ENCODE measurements at places on chromosomes 3 and 15.

DNA sequence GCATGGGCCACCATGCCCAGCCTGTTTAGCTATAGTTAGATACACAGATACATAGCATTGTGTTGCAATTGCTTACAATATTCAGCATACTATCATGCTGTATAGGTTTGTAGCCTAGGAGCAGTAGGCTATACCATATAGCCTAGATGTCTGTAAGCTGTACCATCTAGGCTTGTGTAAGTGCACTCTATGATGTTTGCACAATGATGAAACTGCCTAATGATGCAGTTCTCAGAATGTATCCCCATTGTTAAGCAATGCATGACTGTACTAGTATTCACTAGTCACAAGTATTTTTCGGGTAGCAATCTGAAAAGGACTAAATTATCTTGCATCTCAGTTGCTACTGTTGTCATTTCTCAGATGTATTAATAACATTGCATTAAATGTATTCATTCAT lies 16.0 kb downstream of the PIGB start:
- DNase-seq = no peak

DNA sequence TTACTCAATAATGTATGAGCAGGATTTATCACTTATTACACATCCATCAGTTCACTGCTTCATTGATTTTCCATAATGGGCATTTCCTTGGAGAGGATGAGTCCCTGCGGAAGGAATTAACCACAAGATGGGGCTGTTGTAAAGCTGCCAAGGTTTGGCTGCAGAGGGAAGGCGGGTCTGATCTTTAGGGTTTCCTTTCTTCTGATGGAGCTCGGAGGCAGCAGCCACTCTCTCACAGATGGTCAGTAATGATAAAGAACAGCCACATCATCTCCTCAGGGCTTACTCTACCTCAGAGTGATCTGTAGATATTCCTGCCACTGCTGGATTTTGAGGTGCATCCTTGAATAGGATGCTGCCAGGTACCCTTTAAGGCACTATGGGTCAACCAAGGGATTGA lies 115.2 kb downstream of the USP13 start:
- DNase-seq = peak; percentile 12

DNA sequence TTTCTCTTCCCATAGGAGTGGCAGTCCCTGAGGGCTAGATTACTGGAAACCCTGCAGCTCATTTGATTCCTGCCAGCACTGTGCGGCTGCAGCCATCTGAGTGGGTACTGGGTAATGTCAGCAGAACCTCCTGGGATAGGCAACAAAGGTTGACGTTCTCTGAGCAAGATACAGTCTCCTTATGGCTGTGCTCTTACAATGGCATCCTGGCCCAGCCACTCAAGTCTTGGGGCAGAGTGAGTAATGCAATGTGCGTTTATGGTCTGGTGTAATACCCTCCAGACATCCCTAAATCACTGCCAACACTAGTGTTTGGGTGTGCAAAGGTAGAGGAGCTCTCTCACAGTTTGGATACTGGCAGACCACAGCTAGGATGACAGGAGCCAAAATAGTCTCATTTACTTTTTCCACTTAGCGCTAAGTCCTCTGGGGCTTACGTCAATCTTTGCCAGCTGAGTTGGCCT lies 775.8 kb downstream of the ZNF385D start:
- no peak for DNase-seq

GRCh38 chr3:69354948-69355347 lies 30.9 kb downstream of the FRMD4B start:
- DNase-seq = no peak

- DNase-seq = no peak
Measured at GRCh38 chr15:29681166-29681845, 141.0 kb downstream of the TJP1 start.

DNA sequence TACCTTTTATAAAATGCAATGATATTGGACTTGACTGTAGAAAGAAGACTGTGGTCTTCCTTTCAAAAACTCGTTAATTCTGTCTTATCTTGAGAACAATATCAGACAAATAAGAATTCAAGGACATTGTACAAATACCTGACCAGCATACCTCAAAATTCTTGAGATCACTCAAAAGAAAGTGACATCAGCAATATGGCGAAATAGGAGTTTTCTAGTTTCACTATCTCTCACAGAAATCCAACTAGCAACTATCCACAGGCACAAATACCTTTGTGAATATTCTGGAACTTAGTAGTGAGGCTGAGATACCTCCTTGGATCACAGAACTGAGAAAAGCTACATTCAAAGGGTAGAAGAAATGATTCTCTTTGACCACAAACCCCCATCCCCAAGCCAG lies 419.7 kb downstream of the ZNF385D start:
- no peak for DNase-seq

- no peak for DNase-seq
Measured at GRCh38 chr15:77898811-77899730, 178.4 kb downstream of the TBC1D2B start.

GRCh38 chr3:120381503-120381902 lies 32.3 kb upstream of the LRRC58 start:
- no peak for DNase-seq

DNA sequence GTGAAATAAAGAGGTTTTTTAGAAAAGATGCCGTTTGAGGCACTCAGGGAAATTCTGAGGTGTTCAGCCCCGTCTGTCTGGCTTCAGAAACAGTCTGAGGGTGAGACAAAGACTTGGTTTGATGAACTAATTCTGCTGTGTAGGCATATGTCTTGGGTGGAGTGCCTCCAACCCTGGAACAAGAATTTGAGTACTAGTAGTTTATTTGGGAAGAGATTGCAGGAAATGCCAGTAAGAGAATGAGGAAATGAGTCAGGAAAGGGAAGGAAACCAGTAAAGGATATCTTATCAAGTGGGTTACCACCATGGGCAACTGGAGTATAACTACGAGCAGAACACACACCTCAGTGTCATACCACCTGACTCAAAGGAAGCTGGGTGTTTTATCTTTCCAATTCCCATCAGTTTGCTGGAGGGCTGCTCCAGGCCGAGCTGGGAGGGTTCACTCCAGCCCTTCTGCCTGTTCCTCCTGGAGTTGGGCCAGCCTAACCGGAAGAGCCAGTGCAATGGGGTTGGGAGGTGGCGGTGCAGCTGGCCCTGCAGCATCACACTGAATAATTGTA lies 75.3 kb downstream of the TGFBR2 start:
- DNase-seq = no peak

GRCh38 chr15:74324714-74325113 lies 42.7 kb downstream of the CYP11A1 start:
- DNase-seq = no peak

GRCh38 chr3:106341586-106342162 lies 472.9 kb upstream of the CBLB start:
- no peak for DNase-seq

DNA sequence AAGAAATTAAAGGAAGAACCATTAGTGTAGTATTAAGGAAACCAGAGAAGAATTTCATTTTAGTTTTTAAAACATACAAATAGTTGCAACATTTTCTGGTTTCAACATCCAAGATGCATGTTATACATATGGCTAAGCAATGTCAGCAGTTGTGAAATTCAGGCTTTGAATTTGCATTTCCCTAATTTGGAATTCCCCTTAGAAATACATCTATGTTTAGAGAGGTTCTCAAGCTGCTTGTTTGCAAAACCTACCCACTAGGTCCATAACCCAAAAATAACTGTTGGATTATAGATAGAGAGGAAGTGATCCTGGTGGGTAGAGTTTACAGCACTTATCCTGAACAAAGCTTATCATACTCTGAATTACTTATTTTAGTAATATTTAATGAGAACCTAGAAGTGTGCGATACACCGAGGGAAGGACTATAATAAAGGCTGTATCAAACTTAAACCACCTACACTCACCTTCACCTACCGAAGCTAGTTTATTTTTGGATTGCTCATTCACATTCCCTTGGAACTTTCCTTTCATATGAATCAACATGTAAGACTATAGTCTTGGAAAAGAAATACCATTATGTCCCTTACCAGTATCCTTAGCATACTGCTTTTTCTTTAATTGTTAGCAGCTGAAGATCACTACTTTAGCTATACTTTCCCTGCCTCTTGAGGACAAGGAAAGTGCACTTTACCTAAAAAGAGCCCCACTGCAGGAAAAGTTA lies 60.6 kb downstream of the CHAC1 start:
- no peak for DNase-seq

- DNase-seq = peak; percentile 37
Measured at GRCh38 chr3:194633349-194634004, at the start of gene TMEM44. Gene TMEM44 (minus strand): TSS chr3:194633419. CDS start chr3:194633215, 204 bp downstream.

GRCh38 chr3:40691452-40691861 lies 166.7 kb downstream of the ZNF621 start:
- no peak for DNase-seq

DNA sequence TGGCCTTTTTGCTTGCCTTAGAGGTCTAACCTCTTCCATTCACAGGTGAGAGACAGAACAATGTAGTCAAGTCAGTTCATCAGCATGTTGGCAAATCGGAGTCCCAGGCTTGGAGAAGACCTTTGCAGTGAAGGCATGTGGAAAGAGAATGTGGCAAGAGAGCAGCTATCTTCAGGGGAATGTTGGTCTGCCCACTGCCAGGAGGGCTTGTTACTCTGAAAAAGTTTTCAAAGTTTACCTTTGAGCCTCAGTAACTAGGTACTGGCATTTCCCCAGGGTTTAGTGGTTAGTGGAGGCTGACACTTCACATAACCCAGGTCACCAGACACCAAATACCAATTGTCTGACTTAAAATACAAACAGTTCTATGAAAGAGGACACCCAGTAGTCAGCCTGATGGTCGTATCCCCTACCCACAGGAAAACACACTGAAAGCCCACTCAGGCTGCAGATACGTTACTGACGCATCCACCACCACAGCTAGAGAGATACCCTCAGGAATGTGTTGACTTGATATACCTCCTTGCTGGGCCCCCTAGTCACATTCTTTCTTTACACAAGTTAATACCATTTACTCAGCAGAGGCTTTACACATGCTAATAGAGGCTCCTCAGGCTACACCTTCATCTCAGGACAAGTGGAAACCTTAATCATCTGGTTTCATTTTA lies 9.7 kb upstream of the ARID3B start:
- no peak for DNase-seq

DNA sequence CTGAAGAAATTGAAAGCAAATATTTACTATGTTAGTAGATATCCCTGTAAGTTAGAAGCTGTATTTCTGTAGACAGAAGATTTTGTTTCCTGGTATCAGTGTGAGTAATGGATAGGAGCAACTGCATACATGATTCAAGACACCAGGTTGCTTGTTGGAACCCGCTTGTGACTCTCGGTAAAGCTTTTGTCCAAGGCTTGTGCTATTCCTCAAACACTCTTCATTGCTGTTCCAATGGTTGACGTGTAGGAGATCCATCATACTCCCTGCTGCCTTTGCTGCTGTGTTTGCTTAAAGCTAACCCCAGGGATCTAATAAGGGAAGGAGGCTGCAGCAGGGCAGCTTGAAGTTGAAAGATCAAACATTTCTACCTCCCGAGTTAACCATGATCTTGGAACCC lies 160.1 kb downstream of the RSRC1 start:
- no peak for DNase-seq

DNA sequence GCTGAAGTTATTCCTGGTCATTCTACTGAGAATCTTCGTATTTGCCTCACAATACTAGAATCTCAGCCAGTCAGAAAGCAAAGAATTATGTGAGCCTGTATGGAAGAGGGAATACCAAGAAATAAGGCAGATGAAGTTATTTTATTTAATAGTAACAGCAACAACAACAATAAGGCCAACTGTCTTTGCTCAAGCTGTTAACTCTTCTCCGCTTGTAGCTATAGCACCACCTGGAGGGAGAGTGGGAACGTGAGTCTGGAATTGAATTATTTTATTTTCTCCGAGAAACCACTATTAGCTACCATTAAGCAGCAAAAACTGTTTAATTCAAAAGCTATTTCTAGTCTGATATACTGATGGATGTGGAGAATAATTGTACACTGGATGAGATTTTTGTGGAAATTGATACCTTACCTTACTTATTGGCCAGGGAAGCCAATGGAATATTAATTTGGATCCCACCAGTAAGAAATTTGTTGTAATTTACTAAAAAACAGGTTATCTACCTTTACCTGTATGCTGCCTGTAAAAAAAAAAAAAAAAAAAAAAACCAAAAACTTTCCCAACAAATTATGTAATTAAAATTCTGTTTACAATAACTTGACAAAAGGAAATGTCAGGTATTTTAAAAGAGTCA lies 50.1 kb downstream of the CALML4 start:
- no peak for DNase-seq

- DNase-seq = no peak
Measured at GRCh38 chr3:184341925-184342324, 4.5 kb downstream of the FAM131A start.

GRCh38 chr15:96218623-96219455 lies 111.7 kb upstream of the NR2F2 start:
- DNase-seq = no peak

GRCh38 chr3:17515445-17516234 lies 226.8 kb downstream of the TBC1D5 start:
- no peak for DNase-seq

DNA sequence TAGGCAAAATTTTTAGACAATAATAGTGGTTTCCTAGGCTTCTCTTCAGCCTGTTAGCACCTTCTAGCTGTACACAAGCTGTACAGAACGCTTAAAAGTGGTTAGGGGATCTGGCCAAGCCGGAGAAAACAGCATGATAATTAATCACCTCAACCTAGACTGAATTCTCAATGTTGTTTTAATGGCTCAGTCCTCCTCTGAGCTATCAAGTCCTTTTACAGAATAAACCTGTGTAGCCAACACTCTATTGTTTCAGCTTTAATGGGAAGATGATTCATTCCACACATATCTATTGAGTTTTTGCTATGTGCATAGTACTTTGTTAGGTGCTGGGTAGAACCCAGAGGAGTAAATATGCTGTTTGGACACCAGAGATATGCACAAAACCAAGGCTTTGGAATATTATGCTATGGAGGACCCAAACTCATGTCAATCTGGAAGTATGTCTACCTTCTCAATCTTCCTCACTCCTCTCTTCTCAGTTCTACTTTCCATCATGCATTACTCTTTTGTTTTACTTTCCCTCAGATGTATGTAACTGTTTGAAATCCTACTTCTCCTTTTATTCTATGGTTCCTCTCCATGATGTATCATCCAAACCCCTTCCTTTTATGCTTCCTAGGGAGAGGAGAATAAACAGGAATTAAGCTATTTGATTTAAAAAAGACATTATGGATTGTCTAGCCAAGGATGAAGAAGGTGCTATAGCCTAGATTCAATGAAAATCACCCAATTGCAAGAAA lies 27.6 kb upstream of the UBE2E2 start:
- no peak for DNase-seq
